ENCODE measurements at places on chromosomes 3 and 15.

DNA sequence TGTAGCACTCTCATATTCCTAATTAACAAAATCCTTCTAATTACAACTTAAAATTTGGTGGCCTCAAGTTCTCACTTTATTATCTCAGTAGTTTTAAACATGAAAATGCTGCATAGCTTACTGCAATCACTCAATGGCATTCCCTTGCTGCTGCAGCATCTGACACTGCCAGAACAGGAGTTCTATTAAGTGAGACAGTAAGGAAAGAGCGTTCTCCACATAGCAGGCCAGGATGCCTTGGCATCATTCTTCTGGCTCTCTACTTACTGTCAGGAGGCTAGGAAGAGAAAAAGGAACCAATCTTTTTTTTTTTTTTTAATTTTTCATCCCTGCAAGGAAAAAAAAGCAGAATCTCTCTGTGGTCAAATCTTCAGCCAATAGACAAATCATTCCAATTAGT lies 3.2 kb downstream of the CNBP start:
- DNase-seq = no peak
- H3K27me3 ChIP-seq = no peaks in the 10 kb centered on the region
- H3K27ac ChIP-seq = no peak overlapping the region

GRCh38 chr3:112497897-112498548 lies 1.2 kb downstream of the BTLA start:
- peaks cover 15% of the 10 kb centered on the region for H3K4me1 ChIP-seq
- DNase-seq = no peak
- H3K4me3 ChIP-seq = no peak overlapping the region
- H3K27me3 ChIP-seq = no peaks in the 10 kb centered on the region
- no peaks in the 10 kb centered on the region for H3K36me3 ChIP-seq
- no peak overlapping the region for H3K27ac ChIP-seq

DNA sequence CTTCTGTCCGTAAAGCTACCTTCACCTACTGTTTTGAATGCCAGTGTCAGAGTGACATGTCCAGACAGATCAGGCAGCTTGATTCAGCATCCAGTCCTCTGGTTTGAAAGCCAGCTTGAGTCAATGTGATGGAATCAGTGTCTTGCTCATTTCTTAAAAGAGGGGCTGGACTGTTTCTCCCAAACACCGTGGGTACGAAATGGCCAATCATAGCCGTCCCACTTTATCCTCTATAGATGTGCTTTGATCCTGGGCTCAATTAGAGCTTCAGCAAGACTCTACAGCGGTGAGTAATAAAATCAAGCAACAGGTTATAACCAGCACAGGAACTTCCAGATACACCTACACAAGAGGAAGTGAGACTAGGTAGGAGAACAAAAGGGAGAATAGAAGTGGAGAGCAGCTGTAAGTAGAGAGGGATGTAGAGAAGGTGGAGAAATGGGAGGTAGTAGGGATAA lies 17.0 kb upstream of the OR5K1 start:
- no peak overlapping the region for H3K27ac ChIP-seq
- DNase-seq = no peak
- H3K4me3 ChIP-seq = no peak overlapping the region
- H3K27me3 ChIP-seq = no peaks in the 10 kb centered on the region
- no peaks in the 10 kb centered on the region for H3K4me1 ChIP-seq

- H3K27me3 ChIP-seq = no peaks in the 10 kb centered on the region
- no peak overlapping the region for H3K4me3 ChIP-seq
- no peak for DNase-seq
- H3K4me1 ChIP-seq = no peaks in the 10 kb centered on the region
Observed at GRCh38 chr3:161822291-161822690, 325.7 kb downstream of the OTOL1 start.

GRCh38 chr15:45457641-45458539 lies 64.7 kb downstream of the SLC30A4 start:
- peak; percentile 86 for DNase-seq
- peak overlapping the region; percentile 77 for H3K4me3 ChIP-seq
- no peaks in the 10 kb centered on the region for H3K27me3 ChIP-seq
- H3K27ac ChIP-seq = peak overlapping the region; percentile 41
- H3K4me1 ChIP-seq = peaks cover 46% of the 10 kb centered on the region
- no peaks in the 10 kb centered on the region for H3K36me3 ChIP-seq

DNA sequence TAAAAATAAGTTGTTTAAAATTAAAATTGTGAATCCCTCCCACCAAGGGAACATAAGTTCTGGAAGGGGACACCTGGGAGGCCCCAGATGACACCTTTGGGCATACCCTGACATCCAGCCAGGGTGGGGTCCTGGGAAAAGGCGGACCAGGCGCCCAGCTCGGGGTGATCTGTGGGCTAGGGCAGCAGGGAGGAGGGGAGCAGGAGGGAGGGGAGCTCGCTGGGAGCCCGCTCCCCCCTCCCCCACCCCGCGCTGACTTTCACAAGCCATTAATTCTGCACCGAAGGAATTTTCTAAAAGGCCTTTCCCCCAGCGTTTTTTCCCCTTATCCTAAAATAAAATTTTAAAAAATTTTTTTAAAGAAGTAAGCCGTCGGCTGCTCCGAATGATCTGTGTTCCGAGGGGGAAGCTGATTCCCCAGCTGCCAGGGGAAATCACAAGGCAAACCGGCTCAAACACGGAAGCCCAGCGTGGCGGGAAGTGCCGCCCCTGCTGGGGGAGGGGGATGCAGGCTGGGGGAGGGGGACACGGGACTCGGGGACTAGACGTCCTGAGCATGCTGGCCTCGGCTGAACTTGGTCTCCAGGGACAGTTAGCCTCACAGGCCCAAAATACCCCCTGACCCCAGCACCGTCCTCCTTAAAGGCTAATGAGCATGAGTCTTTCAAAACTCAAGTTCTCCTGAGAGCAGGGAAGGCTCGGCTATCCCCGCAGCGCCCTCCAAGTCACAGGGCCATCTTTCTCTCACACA lies 13.9 kb downstream of the PLXND1 start:
- H3K36me3 ChIP-seq = no peaks in the 10 kb centered on the region
- no peak overlapping the region for H3K27ac ChIP-seq
- H3K4me1 ChIP-seq = peaks cover 78% of the 10 kb centered on the region
- no peak overlapping the region for H3K4me3 ChIP-seq
- H3K27me3 ChIP-seq = no peaks in the 10 kb centered on the region

DNA sequence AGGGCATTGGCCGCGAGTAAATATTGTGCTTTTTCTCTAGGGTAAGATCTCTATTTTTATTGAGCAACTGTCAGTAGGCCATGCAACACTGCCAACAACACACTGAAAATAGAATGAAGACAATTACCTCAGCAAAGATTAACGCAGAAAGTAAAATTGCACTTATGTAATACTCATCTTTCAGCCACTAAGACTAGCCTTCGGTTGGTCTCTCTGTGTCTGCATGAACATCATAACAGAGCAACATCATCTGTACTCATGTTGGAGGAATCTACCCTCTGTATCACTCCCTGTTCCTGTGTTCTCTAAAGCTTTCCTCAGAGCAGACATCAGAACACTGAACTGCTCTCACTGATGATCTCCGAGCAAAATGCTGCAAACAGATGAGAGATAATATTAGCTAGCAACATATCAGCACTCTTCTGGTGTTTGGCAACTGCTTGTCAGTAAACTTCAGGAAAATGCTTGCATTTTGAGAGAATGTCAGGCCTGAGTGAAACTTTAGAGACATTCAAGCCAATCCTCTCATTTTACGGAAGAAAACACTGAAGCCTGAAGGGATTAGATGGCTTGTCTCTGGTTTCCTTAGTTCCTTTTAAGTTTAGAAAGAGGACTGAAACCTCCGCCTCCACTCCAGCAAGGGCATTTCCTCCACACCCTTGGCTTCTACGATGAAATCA lies 8.4 kb upstream of the LRRC3B start:
- no peaks in the 10 kb centered on the region for H3K4me1 ChIP-seq
- DNase-seq = no peak
- no peak overlapping the region for H3K4me3 ChIP-seq
- no peak overlapping the region for H3K27ac ChIP-seq
- H3K27me3 ChIP-seq = no peaks in the 10 kb centered on the region
